NCI-H345 (cell line): ENCODE measurements at places on chromosomes 11 and 22.

- no peak for DNase-seq
Observed at GRCh38 chr11:41446107-41446506, 13.3 kb downstream of the LRRC4C start.

GRCh38 chr11:115761348-115761747 is 257.1 kb upstream of the CADM1 start:
- no peak for DNase-seq

DNA sequence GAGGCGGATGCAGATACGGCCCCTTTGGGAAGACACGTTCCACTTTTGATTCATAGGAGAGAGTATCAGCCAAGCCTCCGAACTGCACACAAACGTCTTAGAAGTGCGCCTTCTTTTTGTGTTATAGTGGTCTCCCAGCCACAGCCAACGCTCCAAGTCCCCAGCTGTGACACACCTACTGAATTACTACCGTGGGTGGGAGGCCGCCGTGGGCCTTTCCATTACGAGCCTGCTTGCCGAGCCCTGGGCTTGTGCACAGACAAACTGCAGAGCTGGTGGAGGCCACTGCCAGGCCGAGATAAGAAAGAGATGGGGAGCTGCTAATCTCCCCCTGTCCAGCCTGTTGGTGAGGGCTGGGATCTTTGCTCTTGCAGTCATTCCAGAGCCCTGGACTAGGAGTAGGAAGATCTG is 761 bp downstream of the HMBS start:
- no peak for DNase-seq

GRCh38 chr11:17257196-17257595 is 19.3 kb upstream of the NUCB2 start:
- DNase-seq, result no peak

DNA sequence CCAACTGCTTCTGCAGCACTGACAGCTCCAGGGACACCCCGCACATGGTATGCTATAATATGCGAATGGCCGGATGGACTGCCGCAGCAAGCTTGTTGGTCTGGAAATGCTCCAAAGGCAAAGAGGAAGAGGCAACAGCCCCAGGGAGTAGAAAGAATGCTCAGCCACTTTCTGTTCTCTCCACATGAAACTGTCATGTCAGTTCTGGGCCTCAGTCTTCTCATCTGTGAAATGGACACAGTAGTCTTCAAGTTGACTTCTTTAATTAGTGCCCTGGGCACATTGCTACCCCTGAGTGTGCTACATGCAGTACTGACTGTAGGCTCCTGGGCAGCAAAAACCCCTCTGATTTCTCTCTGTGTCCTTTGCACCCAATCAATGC is 19.9 kb downstream of the IL10RA start:
- DNase-seq, result no peak

GRCh38 chr22:30114361-30114760 is 34.1 kb downstream of the HORMAD2 start:
- DNase-seq, result no peak

DNA sequence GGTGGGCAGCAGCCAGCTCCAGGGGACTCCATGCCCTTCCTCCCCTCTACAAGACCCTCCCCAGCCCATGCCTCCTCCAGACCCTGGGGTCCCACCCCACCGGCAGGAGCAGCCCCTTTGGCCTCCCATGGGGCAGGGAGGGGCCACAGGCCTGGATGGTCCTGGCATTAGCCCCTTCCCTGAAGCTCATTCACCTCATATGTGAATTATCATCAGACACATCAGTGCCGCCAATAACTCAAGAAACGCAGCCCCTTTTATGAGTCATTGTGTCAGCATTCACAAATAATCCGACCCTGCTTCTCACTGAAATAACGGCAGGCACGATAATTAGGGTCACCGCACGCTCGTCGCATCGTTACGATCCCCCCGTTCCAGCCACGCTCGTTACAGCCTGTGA is 124.2 kb downstream of the BRD1 start:
- no peak for DNase-seq

GRCh38 chr11:44359162-44359561 is 49.2 kb upstream of the ALX4 start:
- no peak for DNase-seq

- DNase-seq, result no peak
Observed at GRCh38 chr11:57763568-57763967, 2.0 kb downstream of the CTNND1 start.

DNA sequence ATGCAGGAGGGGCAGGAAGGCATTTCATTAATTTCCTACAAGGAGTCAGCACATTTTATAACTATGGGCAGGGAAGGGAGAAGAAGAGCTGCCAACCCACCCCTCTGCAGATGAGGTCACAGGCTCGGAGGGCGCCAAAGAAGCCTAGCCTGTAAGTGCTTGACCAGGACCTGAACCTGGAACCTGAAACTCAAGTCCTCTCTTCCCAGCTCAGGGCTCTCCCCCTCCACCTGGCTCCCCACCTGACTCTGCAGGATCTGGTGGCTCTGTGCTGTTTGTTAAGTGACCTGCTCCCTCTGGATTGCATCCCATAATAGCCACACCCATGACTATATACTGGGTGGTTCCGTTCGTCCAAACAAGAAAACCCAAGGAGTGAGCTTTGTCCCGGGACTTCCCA is 27.3 kb downstream of the SCGB1A1 start:
- no peak for DNase-seq

DNA sequence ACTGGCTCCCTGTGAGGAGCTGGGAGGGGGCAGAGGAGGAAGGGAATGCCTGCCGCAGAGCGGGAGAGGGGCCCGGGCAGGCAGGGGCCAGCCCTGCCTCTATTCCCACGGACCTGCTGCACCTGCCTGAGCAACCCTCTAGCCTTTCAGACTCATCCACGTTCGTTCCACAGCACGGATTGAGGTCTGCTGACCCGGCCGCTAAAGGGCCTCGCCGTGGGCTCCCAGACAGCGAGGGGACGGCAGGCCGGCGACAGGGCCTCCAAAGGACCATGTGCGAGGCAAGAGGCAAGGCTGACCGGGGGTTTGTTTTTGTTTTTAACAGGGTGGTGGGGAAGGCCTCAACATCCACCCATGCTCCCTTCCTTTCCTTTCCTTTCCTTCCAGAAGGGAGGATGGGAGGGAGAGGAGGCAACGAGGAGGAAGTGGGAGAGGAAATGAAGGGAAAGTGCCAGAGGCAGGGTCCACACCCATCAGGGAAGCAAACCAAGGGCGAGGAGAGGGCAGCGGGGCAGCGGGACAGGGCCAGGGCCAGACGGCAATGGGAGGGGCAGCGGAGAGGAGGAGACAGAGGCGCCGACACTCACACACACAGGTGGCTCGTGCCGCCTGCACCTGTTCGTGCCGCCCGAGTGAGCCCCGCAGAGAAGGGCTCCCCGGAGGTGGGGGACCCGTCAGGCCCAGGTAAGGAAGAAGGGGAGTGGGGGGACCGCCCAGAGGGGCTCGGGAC is 7.5 kb downstream of the LRFN4 start:
- DNase-seq, result no peak

DNA sequence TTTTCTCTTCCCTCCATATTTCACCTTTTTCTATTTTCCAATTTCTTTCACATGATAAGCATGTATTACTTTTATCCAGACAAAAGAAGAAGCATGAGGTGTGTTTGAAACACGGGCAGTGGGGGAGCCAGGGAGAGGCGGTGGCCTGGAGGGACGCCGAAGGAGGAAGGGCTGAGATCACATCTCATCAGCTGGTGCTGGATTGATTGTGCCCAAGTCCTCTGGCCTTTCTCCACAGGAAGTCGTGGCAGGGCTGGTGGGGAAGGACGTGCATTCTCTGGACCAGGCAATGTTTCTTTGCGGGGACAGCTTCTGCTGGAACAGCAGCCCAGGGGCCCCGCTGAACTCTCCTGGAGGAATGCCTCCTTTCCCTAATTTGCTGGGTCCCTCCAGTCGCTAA is 82.9 kb downstream of the MIAT start:
- DNase-seq, result no peak

DNA sequence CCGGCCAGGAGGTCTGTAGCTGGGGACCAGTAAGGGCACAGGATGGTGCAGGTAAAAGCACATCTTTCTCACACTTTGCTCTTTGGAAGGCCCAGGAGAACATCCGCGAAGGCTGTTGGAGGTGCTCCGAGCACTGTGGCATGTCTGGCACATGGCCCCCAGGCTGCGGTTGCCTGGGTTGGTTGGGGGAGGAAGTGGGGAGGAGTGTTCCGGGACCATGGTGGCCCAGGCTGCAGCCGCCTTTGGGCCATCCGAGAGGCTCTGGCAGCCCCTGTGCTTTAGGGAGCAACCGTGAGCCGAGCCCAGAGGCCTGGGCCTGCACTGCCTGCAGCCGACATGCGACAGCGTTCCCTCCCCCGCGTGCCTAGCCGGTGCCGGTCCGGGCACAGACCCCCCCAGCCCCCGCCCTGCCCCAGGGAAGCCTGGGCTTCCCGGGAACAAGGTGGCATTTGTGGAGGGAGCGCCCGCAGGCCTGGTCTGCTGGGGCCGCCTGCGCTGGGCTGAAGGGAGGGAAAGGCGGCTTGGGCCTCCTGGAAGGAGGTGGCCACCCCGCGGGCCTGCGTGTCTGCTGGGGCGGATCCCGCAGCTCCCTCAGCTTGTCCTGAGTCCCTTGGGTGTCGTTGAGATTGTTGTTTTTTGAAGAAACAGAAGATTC is 57.9 kb downstream of the GRAMD4 start:
- no peak for DNase-seq

- DNase-seq, result no peak
Observed at GRCh38 chr11:111870522-111870885, 877 bp downstream of the ALG9 start.
